ENCODE measurements at places on chromosomes 12 and 14.
A peak's percentile ranks its signal among the peaks of the same experiment; 100 is the strongest.

DNA sequence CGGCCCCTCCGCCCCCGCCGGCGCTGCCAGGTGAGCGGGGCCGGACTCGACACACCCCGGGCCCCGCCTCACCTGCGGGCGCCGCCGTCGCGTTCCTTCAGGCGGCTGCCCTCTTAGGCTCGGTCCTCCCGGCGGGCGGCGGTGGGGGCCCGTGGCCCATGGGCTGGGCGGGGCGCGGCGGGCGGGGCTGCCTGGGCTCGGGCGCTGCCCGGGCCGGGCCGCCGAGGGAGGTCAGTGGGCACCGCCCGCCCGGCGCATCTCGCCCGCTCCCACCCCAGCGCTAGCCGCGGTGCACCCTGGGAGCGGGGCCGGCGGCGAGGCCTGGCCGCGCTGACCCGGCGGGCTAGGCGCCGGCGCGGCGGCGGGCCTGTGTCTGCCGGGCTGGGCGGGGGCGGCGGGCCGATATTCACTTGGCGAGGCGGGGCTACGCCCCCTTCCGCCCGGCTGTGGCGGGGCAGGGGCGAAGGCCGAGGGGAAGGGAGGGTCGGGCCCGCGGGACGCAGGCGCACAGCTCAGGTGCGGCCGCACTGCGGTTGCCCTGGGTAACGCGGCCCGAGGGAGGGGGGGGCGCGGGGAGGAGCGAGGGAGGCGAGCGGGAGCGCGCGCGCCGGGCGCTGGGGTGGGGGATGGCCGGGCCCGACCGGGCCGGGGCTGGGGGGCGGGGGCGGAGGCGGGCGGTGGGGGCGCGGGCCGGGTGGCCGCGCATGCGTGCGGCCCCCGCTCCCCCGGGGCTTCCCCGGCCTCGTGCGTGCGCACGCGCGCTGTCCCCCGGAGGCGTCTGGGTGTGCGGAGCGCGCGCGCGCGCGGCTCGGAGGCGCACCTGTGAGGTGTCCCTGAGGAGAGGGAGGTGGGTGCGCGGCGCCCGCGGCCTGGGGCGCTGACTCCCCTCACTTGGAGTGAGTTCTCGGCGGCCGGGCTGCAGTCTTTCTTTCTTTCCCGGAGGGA lies at the start of the genes CCDC92 and ZNF664:
CCDC92 (minus strand) TSS at position 375 of the 945 bp plus-strand sequence. CDS start 28,526 bp downstream, outside the sequence.
ZNF664 (plus strand) TSS at position 759 of the 945 bp plus-strand sequence. CDS start 38,930 bp downstream, outside the sequence.
- peak; percentile 87 for DNase-seq

DNA sequence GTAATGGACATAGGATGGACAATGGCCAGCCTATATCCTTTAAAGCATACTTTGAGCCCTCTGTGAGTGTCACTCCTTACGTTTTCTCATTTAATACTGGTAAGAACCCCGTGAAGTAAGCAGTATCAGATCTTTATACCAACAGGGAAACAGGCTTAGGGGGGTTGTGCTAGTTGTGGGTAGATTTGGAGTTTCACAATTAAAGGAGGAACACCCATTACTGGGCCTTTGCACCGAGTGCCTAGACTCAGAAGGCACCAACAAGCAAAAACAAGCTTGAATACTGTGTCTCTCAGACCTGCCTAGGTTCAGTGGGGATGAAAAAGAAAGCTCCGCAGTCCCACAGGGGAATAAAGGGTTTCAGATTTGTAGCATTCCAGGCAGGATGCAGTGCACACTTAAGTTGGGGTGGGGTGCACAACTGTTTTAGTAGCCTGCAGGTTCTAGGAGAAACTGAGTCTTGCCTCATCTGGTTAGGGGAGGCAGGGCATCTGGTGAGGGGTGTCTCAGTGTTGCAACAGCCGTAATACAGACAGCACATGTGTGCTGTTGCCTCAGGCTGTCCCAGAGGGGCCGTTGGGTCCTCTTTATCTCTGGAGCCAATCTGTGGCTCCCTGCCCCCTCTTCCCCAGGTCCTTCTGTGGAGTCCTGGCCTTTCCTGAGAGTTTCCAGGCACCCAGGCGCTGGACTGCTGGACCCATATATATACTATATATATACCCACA lies 51.2 kb downstream of the IRAK3 start:
- DNase-seq, result no peak

- DNase-seq, result no peak
These were observed 319.2 kb upstream of the PRICKLE1 start for GRCh38 chr12:42908712-42909111.

DNA sequence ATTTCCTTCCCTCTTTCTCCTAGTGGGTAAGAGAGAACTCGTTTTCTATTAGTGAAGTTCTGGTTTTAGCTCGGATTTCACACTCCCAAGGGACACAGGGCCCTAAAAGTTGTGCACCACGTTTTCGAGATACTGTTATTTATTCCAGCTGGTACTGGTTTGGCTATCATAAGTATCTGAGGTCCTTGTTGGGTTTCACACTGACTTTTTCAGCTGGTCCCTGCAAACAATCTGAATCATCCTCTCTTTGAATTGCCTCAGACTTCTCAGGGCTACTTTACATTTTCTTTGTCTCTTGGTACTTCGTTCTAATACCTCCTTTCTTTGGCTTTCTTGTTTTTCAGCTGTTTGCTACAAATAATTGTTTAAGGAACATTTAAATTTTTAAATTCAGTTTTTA lies 75.7 kb downstream of the SCN8A start:
- no peak for DNase-seq

DNA sequence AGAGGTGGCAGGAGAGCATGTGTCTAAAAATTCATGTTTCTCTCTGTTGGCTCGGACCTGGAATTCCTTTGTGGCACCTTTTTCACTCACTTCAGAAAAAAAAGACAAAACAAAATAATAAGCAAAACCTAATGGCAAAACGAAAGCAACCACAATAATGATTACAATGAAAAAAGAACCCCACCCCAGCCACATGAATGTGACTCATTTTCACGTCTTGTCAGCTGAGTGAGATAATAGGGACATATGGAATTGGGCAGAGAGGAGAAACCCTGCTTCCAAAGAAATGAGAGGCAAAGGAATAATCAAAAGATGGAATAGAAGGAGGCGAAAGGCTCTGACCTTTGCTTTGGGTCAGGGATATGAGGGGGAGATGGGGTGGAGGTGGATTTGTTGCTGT lies 143.4 kb downstream of the SLC8A3 start:
- DNase-seq, result no peak

GRCh38 chr12:7934091-7934888 lies 1.7 kb downstream of the SLC2A3 start:
- no peak for DNase-seq

GRCh38 chr14:24818823-24819341 lies 184.9 kb upstream of the GZMB start:
- no peak for DNase-seq

DNA sequence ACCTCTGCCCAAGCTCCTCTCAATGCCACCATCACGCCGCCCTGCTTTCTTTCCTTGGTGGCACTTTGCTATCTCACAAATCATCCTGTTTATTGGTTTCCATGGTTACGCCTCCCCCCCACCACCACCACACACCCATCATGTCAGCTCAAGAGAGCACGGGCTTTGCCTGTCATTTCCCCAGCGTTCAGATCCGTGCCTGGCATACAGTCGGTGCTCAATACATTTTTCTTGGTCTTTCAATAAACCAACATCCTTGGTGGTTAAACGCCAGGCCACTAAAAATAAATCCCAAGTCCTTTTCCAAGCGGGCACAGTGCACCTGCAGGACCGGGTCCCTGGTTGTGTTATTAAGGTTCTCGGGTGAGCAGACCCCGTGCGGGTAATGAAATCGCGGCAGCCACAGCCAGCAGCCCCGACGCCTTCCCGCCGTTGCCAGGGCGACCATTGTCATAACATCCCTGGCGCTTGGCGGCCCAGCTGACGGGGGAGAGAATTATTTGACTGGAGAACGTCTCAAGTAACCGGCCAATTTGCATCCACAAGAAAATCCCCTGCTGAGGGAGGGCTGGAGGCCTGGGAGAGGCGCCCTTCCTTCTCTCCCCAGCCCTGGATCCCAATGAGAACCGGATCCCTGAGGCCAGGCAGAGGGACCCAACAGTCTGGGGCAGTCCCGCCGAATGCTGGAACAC lies 92.9 kb downstream of the KSR2 start:
- DNase-seq, result no peak

DNA sequence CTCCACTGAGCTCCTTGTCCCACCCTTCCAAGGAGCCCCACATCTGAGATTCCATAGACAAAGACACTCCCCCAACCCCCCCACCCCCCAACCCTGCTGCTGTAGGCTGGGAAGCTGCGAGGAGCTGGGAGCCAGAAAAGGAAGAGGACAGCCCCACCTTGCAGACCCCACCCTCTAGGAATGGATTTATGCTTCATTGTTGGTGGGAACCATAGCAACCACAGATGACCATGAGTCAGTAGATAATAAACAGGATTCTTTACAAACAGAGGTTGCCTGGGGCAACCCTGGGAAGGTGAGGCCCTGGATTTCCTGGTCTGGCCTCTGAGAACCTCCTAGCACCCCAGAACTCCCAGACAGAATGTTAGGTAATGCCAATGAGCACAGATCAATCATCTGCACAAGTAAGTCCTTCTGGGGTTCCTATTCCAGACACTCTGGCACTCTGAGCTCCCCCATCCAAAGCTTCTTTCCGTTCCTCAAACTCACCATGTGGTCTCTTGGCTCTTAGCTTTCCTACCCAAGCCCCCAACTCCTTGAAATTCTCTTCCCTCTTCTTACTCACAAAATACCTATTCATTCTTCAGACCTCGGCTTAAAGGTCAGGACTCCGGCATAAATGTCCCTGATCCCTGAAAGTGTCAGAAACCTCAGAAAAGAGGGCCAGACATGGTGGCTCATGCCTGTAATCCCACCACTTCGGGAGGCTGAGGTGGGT lies 15.2 kb upstream of the PLEKHG6 start:
- DNase-seq, result peak; percentile 91

DNA sequence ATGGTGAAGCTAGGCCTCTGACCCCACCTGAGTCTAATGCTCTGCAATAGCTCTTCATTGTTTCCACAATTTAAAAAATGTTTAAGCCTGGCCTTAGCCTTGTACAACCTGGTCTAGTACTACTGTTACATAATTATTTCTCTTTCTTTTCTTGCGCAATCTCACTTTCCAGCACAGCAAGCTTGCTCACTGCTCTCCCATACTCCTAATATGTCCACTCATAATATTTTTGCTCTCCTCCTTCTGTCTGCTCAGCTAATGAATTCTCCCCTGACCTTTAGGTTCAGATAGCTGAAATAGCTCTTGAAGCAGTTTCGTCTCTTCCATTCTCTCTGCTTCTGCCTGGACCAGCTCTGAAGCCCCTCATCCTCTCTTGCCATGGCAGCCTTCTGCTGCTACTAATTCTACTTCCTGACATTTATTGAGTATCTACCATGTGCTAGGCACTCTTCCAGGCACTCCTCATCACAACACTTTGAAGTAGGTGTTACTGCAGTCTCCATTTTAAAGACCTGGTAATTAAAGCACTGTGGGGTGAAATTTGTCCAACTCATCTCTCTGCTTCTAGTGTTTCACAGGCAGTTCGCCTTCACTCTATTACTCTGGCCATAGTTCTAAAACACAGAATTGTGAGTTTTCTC lies 2.8 kb upstream of the SLC48A1 start:
- no peak for DNase-seq

GRCh38 chr12:10153271-10154144 lies 18.4 kb downstream of the OLR1 start:
- peak; percentile 45 for DNase-seq

GRCh38 chr12:123949770-123950165 lies 22.9 kb downstream of the CCDC92 start:
- DNase-seq, result no peak

DNA sequence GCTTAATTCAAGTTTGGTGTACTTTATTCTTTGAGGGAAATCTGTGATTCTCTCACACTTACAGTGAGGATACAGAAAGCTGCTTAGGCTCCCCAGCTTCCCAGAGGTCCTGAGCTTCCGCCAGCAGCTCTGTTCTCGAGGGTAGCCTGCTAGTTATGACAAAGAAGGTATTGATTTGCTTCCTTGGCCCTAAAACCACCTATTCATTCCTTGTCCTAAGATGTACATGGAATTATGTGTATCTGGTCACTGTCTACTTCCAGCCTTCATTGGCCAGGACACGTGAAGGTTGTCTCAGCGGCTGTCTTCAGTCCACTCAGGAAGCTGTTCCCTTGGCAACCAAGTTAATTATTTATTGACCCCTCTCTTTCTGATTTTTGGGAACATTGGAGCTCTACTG lies 55.7 kb downstream of the GALNT8 start:
- DNase-seq, result no peak

- DNase-seq, result peak; percentile 52
These were observed 6.0 kb downstream of the NACA start for GRCh38 chr12:56719056-56719455.

GRCh38 chr12:52703878-52704277 lies 554 bp upstream of the KRT77 start:
- no peak for DNase-seq

DNA sequence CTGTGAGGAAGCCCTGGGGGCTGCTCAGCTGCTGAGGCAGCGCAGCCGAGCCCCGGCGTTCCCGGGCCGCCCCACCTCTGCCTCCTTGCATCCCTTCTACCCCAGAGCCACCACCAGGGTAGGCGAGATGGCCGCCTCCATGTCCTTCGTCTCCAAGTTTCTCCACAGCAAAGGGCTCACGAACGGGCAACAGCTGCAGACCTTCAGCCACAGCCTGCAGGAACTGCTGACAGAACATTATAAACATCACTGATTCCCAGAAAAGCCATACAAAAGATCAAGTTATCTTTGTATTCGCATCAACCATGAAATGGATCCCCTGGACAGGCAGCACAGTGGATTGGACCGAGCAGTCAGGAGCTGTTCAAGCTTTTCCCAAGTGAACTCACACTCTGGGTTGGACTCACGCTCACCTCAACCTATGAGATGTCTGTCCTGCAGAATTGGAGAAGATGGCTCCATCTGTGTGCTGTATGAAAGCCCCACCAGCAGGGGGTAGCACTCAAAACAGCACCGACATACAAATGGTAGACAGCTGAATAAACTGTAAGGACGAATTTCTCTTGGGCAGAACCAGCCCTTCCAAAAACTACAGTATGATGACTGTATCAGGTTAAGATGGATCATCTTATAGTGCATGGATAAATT lies 19.4 kb upstream of the A2M start:
- DNase-seq, result no peak

DNA sequence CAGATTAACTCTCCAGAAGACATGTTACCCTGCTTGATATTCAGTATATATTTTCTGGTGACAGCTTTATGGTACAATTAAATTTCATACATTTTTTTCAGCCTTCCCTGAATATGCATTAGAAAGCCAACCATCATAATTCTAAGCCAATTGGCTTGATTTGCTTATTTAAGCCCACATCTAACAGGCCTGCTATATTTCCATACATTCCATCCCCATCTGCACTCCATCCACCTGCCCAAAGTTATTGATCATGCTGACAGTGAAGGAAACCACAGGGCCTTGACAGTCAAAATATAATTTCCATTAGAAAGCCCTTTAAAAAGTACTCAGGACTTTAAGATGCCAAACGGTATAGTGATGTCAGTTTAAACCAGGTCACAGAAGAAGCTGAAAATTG lies 164.3 kb downstream of the GXYLT1 start:
- DNase-seq, result no peak

DNA sequence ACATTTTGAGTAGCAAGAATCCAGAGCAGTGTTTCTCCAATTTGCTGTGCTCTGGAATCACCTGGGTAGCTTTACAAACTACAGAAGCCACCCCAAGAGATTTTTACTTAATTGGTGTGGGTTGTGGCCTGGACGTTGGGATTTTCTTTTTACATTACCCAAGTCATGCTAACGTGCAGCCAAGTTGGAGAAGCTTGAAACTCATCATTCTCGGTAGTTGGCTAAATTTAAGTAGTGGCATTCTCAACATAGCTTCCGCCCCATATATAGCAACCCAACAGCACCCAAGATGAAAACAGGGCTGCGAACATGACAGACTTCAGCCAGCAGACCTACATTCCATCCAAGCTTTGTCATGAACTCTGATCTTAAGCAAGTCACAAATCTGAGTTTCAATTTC lies 25.0 kb downstream of the DAD1 start:
- DNase-seq, result no peak

Data from T1000 (cell line).